ENCODE measurements at places on chromosomes 2 and 18.

- DNase-seq: no peak
These were observed 33.2 kb downstream of the MYO5B start for GRCh38 chr18:50161597-50162205.

GRCh38 chr2:104856086-104856972 is 2.4 kb downstream of the POU3F3 start:
- DNase-seq: no peak

DNA sequence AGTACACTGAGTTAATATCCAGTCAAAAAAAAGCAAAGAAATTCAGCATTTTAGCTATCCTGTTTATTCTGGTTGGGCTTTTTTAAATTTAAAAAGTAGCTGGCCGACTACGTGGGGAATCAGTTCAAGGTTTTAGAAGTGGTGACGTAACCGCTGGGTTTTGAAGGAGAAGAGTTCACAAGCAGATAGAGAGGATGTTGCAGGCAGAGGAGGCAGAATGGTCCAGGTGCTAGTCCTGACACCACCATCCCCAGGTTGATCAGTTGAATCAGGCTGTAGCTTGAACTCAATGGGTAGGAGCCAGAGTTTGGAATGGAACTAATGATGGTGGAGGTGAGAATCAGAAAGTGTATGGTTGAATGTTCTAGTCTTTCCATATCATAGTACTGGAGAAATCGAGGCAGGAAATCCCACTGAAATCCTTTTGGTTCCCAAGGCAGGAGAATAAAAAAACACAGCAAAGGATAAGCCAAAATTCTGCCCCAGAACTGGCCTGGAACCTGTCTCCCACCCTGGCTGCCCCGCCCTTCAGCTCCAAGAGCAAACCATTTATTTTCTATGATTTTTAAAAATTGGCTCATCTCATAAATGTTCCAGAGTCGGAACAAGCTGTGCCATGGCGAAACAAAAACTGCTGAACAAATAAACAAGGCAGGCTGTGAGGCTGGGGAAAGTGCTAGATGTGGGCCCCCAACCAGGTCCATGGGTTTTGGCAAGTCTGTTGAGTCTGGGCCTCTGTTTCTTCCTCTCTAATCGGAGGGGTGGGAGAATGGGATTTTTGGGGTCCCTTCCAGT is 44.0 kb downstream of the SLC4A1AP start:
- DNase-seq: no peak

DNA sequence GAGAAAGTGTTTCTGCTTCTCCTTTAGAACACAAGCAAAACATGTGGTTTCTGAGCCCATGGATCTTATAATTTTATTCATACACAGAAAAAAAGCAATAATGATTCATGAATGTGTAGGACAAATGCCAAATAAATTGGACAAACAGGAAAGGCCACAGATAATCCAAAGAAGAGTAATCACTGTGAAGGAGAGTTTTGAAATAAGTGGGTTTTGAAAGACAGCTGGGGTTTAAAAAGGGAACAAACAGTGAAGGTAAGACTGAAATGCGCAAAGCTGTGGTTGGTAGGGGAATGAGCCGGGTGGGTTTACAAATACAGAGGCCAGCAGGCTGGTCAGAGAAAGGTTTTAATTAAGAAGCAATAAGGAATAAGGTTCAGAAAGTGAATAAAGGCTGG is 50.0 kb upstream of the MBOAT2 start:
- DNase-seq: no peak

DNA sequence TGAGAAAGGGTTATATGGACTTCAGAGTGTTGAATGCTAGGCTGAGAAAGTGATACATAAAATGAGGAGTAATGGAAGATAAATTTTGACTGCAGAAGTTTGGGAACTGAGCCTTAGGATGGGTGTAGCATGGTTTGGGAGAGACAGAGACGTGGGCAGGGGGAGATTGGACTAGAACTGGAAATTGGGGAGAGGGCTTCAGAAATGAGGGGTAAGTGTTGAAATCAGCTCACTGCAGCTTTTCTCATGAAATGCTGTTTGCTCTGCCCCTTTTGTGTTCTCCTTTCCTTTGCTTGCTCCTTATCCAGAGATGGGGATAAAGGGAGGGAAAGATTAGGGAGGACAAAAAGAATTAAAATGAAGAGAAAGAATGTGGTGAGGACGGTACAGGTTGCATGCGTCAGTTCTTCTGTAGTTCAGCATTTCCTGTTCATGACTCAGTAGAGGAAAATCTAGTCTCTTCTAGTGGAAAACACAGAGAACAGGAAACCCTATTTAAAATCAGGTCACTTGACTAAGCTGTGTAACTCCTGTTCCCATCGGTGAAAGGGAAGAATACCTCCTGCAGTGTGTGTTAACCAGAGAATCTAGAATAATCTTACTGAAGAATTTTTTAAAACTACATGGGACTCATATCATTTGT is 105.6 kb downstream of the CRIM1 start:
- DNase-seq: no peak

GRCh38 chr2:223954401-223954800 is 2.9 kb upstream of the MRPL44 start:
- no peak for DNase-seq

DNA sequence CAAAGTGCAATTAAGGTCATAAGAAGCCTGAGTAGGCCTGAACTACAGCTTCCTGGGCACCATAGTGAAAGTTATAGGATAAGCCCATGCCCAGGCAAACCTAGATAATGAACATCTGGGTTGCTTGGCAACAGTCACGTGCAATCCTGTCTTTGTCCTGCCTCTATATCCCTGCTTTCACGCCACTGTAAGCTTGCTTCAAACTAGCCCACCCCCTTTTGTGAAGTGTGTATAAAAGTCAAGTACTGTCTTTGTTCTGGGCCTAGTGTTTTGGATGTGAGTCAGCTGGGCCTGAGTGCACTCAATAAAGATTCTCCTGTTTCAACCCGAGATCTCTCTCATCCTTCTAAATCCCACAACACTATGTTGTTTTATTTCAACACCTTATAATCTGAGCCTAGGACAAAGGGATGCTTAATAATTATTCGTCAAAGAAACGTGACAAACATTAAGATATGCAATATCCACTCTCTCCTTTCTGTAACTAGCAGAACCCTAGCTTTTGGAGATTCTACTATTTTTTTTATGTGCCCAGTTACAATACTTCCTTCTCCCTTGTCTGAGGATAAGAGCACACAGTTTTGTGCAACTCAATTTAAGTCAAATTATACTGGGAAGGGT is 927.8 kb downstream of the SUCLG1 start:
- DNase-seq: no peak

DNA sequence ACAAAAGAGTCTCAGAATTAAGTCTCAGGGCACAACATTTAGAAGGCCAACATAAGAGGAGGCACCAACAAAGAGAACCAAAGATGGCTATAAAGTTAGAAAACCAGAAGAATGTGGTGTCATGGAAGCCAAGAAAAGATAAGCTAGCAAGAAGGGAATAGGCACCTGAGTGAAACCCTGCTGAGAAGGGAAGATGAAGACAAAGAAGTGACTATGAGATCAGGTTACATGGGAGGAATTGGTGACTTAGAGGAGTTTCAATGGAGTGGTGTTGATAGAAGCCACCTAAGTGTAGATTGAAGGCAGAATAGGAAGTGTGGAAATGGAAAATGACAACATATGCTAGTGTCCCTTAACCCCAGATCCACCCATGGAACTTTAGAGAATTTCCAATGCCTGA is 327.6 kb upstream of the KCNJ3 start:
- no peak for DNase-seq

DNA sequence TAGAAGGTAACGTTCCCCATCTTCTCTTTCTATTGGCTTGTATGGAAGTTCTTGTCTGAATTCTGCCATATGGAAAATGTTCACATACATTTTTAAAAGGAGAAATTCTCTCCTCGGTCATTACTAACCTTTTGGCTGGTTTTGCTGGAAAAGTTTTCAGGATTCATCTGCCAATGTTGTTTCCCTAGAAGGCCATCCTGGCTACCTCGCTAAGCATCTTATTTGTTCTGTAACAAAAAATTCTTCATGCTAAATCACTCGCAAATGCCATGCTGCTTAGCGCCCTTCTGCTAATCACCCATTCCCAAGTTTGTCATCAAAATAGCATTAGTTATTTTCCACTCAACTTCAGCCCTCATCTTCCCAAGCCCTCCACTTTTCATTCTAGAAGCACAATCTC is 262.0 kb downstream of the SLC8A1 start:
- no peak for DNase-seq

DNA sequence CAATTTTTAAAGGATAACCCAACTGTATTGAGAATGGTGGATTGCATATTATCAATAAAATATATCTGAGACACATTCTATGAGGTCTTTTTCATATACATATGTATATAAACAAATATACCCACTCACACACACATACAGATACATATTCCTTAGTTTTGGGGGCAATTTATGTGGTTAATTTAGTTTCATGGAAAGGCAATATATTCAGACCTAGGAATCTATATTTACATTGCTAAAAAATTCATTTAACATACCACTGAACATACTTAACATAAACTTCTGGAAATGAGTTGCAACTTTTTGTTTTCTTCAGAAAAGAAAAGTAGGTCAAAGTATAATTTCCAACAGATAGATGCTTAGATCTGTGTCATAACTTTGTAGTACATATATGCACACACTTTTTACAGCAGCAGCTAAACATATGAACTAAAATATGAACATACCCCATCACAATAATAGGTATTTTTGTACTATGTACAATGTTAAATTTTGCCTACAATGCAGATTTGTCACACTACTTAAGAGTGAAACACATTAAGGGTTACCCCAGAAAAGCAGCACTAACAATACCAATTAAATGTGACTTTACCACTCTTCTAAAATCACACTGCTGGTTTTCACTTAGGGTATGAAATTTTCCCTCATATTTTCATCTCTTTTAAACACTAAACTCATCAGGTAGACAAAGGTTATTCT is 23.0 kb downstream of the HEATR5B start:
- DNase-seq: no peak

DNA sequence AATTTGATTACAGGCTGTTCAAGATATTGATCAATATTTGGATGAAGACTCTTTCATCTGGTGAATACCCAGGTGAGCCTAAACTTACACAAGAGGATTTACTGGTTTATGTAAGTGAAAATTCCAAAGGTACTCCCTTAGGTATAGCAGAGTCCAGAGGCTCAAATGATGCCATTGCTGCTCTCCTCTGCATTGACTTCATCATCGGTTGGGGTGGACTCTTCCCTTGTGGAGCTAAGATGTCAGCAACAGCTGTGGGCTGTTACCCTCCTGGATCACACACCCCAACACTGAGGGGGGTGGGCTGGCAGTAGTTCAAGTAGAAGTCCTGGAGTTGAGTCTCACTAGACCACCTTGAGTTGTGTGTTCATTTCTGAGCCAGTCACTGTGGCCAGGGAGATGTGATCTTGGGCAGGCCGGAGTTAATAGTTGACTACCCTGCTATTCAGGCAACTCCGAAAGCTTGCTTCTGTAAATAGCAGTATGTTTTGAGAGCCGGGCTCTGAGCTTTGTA is 236.9 kb downstream of the PTPRM start:
- DNase-seq: peak; percentile 27

GRCh38 chr2:20429528-20429927 is 17.3 kb upstream of the RHOB start:
- no peak for DNase-seq

DNA sequence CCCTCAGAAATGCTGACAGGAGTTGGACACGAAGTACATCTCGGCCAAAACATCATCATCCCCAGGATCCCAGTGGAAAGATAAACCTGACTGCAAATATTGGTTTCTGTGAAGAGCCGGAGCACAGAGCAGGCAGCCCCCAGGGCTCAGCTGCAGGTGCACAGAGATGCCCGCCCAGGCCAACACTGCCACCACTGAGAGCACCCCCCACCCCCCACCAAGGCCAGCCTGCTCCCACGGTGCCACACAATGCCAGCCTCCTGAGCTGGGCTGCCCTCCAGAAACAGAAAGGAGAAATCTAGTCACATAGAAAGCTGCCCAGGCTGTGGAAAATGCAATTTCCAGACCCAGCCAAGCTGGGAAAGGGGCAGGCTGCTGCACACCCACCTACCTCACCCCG is 71.7 kb downstream of the GALNT14 start:
- DNase-seq: no peak

DNA sequence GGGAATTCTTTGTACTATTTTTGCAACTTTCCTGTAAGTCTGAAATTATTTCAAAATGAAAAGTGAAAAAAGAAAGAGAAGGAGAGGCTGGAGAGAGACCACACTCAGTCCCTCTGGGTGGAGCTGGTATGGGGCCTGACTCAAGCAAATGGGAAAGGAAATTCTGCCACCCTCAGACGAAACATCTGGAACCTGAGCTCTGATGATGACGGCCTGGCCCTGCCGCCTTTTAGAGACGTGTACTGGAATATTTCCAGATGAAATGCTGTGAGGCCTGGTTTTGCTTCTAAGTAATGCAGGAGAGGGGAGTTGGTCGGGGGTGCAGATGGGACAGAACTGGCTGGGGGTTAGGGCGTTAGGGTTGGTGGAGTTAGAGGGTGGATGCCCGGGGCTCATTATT is 57.4 kb upstream of the GLI2 start:
- no peak for DNase-seq

- DNase-seq: no peak
These were observed 38.7 kb downstream of the KCNE4 start for GRCh38 chr2:223090540-223091235.

DNA sequence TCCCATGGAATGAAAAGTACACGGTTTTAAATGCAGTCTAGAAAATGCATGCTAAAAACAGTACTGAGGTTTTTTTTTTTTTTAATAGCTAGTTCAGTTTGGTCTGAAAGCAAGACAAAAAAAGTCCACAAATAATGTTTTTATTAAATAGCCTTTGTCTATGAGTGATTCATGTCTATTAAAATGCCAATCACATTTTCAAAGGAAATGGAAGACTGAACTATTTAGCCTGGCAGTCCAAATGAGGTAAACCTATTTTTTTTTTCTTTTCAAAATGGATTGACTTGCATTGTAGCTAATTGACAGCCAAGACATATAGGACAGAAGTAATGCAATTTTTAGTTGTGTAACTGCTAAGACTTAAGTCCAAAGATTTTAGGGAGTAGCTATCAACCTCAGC is 90.3 kb downstream of the LRP1B start:
- DNase-seq: no peak

GRCh38 chr2:233079473-233079877 is 19.3 kb downstream of the INPP5D start:
- no peak for DNase-seq

GRCh38 chr18:62409821-62410220 is 84.7 kb downstream of the TNFRSF11A start:
- DNase-seq: no peak

DNA sequence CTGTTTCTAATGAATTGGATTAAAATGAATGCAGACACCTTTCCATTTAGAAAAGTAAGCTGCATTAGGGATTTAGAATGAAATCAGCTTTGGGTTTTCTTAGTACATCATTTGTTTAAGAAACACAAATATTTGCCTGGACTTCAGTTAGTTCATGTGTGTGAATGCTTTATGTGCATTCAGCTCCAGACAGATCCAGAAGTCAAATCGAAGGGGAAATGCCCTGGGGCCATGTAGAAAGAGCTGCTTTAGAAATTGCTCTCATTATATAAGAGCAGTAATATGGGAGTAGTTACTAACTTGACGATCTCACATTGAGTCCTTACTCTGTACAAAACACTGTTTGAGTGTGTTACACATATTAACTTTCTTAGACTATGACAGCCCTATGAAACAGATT is 88.0 kb upstream of the TTC39C start:
- no peak for DNase-seq
